Kidney (tissue), 22 donors: ENCODE measurements at places on chromosomes 3 and 15. TPM values are rescaled to one million over a fixed set of nuclear protein-coding genes. Genes with fewer than 3 reads are reported as not detected.

- no peaks in the 10 kb centered on the region for H3K27me3 ChIP-seq
- no peak overlapping the region for H3K27ac ChIP-seq
- no peak for DNase-seq
- H3K4me3 ChIP-seq = no peak overlapping the region
Observed at GRCh38 chr3:160126051-160126450, 99.2 kb upstream of the C3orf80 start.

- no peak overlapping the region for H3K4me3 ChIP-seq
- peaks cover 4% of the 10 kb centered on the region for H3K27me3 ChIP-seq
- H3K4me1 ChIP-seq = no peaks in the 10 kb centered on the region
- H3K36me3 ChIP-seq = no peaks in the 10 kb centered on the region
Observed at GRCh38 chr3:11060500-11061251, 68.1 kb downstream of the SLC6A1 start.

DNA sequence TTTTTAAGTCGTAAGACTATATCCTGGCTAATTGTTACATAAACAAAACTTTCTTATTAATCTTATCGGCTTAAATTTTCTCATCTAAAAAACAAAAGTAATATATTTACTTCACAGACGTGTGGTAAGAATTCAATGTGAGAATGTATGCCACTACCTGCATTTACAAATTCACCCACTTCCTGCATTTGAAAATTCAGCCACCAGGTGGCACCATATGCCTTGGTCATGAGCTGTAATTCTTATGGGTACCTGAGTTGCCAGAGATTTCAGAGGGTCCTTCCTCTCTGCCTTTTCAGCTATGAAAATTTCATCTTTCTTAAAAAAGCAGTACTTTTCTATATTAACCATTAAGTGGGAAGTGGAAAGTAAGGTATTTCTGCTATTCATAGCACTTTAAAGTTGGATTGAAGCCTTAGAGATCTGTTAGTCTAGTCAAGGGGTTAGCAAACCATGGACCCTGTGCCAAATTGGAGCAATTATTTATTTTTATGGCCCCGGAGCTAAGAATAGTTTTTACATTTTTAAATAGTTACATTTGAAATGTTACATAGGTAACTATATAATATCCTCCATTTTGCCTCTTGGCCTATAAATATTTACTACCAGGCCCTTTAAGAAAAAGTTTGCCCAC lies 127.8 kb downstream of the HCN4 start:
- no peaks in the 10 kb centered on the region for H3K27me3 ChIP-seq
- peak; percentile 64 for DNase-seq
- no peaks in the 10 kb centered on the region for H3K4me1 ChIP-seq

- no peaks in the 10 kb centered on the region for H3K36me3 ChIP-seq
- H3K4me1 ChIP-seq = no peaks in the 10 kb centered on the region
- DNase-seq = no peak
- no peaks in the 10 kb centered on the region for H3K27me3 ChIP-seq
- no peak overlapping the region for H3K27ac ChIP-seq
Observed at GRCh38 chr3:194496217-194496919, 9.6 kb upstream of the ATP13A3 start.

DNA sequence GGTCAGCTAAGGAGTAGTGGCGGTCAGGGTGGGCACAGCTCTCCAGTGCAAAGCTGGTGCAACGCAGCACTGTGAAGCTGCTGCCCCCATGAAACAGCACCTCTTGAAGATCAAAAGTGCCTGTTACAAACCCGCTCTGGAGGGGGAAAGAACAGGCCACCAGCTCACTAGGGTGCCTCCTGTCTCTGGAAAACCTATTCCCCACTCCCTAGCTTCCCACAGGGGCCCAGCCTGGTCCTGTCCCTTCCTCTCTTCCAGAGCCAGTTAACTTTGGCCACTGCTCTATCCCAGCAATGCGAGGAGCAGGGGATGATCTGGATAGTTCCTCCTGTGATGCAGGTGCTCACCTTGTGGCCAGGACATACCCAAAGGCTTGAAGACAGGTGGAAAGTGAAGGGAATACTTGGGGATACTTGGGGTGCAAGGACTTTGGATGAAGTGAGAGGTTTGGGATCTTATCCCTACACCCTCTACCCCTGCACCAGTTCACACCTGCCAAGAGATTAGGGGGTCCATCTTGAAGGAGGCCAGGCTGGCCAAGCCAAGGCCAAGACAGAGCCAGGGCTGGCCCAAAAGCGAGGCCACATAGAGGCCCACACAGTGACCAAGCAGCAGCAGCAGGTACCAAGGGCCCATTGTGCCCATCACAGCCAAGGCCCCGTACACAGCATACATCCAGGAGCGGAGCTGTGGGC lies 4.2 kb downstream of the HHATL start:
- H3K27me3 ChIP-seq = no peaks in the 10 kb centered on the region
- no peaks in the 10 kb centered on the region for H3K36me3 ChIP-seq
- no peak overlapping the region for H3K4me3 ChIP-seq
- H3K4me1 ChIP-seq = no peaks in the 10 kb centered on the region

DNA sequence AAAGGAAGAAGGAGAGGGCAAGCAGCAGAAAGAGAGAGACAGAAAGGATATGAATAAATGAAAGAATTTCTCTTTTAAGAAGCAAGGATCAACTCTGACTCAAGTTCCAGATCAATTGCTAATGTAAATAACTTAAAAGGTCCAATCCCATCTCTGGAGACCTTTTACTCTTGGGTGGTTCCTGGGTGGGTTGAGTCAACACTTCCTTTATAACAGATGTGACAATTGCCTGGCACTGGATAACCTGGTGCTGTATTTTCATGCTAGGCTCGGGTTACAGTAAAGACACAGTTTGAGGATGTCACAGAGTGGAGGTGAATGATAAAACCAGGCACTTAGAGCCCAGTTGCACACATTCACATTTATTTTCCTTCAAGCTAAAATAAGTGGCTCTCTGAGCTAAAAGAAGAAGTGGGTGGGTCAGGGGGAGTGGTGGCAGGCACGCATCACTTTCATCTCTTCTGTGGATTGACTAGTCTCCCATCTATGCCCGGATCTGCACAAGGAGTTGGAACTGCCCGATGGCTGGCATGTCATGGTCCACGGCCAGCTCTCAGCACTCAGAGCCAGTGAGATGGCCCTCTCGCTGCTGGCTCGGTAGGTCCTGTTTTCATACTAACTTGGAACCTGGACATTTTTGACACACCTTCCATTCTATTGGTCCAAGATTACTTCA lies 465.8 kb downstream of the FOXP1 start:
- no peaks in the 10 kb centered on the region for H3K4me1 ChIP-seq
- H3K36me3 ChIP-seq = no peaks in the 10 kb centered on the region
- no peaks in the 10 kb centered on the region for H3K27me3 ChIP-seq
- H3K27ac ChIP-seq = no peak overlapping the region
- no peak overlapping the region for H3K4me3 ChIP-seq

- H3K4me1 ChIP-seq = no peaks in the 10 kb centered on the region
- no peaks in the 10 kb centered on the region for H3K27me3 ChIP-seq
- no peak overlapping the region for H3K4me3 ChIP-seq
Observed at GRCh38 chr3:145882436-145882835, 278.5 kb downstream of the PLOD2 start.

- peaks cover 25% of the 10 kb centered on the region for H3K4me1 ChIP-seq
- H3K36me3 ChIP-seq = peaks cover 6% of the 10 kb centered on the region
- peak; percentile 64 for DNase-seq
Observed at GRCh38 chr3:14467814-14468620, 65.6 kb downstream of the SLC6A6 start.

- H3K27me3 ChIP-seq = no peaks in the 10 kb centered on the region
- DNase-seq = no peak
- H3K4me3 ChIP-seq = no peak overlapping the region
Observed at GRCh38 chr15:63928185-63928842, 94.6 kb upstream of the HERC1 start.

- H3K4me1 ChIP-seq = peaks cover 8% of the 10 kb centered on the region
- H3K27me3 ChIP-seq = no peaks in the 10 kb centered on the region
- peak overlapping the region; percentile 69 for H3K4me3 ChIP-seq
- no peak overlapping the region for H3K27ac ChIP-seq
- peak; percentile 66 for DNase-seq
- no peaks in the 10 kb centered on the region for H3K36me3 ChIP-seq
Observed at GRCh38 chr3:168250415-168250861, 154.7 kb upstream of the GOLIM4 start.

DNA sequence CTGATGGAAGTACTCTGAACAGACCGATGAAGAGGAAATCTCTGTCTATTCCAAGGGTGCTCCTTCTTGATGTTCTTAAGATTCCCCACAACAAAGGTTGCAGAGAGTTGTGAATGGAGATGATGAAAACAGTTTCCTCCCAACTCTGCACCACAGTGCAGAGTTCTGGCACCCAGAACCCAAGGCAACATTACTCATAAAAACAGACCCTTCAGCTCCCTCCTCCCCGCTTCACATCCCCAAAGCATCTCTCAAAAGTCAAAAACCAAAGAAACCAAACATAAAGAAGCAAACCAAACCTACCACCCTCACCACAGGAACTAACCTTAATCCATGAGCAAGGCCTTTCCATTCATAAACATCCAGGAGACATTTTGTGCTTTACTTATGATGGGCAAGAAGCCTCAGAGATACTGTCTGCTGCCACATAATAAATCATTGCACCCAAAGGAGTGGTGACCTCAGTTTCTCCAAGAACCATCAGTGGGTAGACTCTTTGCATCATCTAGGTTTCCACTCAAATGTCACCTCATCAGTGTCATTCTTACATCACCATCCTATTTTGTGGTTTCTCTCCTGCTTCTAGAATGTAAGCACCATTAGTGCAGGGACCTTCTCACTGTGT lies 13.2 kb downstream of the PCOLCE2 start:
- no peak overlapping the region for H3K27ac ChIP-seq
- H3K4me1 ChIP-seq = no peaks in the 10 kb centered on the region
- no peaks in the 10 kb centered on the region for H3K27me3 ChIP-seq

- H3K36me3 ChIP-seq = no peaks in the 10 kb centered on the region
- DNase-seq = peak; percentile 3
- H3K27me3 ChIP-seq = no peaks in the 10 kb centered on the region
- no peak overlapping the region for H3K27ac ChIP-seq
Observed at GRCh38 chr15:86445579-86446252, 366.0 kb downstream of the AGBL1 start.

DNA sequence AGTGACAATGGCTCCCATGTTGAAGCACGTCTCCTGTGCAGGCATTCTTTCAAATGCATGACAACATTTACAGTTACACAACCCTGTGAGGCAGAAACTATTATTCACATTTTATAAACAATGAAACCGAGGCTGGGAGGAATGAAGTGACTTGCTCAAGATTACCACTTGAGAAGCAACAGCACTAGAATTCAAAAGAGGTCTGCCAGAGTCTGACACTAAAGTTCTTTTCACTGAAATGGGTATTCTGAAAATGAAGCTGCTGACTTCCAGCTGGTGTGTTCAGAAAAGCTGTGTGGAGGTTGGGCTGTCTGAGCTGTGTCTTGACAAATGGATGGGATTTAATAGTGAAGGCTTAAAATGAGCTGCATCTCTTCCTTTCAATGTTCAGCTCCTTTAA lies 104.4 kb downstream of the THSD4 start:
- no peaks in the 10 kb centered on the region for H3K4me1 ChIP-seq
- DNase-seq = no peak
- H3K36me3 ChIP-seq = no peaks in the 10 kb centered on the region
- H3K27ac ChIP-seq = no peak overlapping the region

DNA sequence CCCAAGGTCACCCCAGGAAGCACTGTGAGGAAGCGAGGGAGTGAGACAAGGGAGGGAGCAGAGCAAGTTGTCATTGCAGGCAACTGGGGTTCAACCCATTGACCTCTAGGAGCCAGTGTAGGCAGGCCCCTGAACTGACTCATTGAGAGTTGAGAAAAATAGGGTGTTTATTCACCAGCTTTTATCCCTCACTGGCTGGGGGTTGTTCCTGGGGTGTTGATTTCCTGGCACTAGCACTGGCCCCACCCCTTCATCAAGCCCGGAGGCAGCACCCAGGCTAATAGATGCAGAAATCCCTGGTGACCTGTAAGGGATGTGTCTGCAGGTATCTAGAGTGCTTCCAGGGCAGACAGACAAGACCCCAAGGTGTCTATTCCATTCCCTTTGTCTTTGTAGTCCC lies 183.9 kb downstream of the ARRDC4 start:
- DNase-seq = no peak
- no peaks in the 10 kb centered on the region for H3K27me3 ChIP-seq
- H3K4me1 ChIP-seq = no peaks in the 10 kb centered on the region
- H3K4me3 ChIP-seq = no peak overlapping the region
- H3K36me3 ChIP-seq = no peaks in the 10 kb centered on the region
- no peak overlapping the region for H3K27ac ChIP-seq

DNA sequence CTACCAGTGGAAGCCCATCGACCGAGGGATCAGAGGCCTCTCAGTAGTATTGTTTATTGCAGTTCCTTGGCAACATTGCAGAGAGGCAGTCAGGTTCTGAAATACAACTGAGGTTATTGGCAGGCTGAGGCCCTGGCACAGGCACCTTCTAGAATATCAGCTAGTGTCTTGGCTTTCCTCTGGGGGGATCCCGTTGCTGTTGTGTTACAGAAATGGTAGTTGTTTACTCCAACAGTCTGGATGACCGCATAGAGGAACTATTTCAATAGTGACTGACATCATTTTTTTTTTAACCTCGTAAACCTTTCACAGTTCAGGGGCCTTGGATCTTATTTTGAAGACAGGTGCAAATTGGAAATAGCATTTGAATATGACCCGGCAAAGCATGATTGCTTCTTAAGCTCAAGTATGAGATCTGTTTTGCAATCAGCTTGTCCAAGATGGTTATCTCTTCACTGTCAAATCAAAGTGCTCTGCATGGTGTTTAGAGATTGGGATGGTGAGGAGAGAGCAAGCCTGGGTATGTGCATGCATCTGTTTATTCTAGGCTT lies 63.9 kb downstream of the PGPEP1L start:
- H3K4me3 ChIP-seq = no peak overlapping the region
- H3K27ac ChIP-seq = no peak overlapping the region
- no peak for DNase-seq
- H3K4me1 ChIP-seq = no peaks in the 10 kb centered on the region

DNA sequence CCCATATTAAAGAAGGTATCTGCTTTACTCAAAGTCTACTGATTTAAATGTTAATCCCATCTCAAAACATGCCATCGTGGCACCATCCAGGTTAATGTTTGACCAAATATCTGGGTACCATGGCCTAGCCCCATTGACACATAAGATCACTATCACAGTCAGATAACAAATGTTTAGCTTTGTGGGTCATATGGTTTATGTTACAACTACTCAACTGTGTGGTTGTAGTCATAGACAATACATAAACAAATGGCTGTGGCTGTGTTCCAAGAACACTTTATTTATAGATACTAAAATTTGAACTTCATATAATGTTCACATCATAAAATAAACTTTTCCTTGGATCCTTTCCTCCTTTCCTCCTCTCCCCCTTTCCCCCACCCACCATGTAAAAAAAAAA lies 9.8 kb upstream of the SNRPN start:
- no peaks in the 10 kb centered on the region for H3K36me3 ChIP-seq
- no peaks in the 10 kb centered on the region for H3K27me3 ChIP-seq
- no peak overlapping the region for H3K27ac ChIP-seq
- peak; percentile 34 for DNase-seq

GRCh38 chr3:93843981-93844380 lies 129.7 kb downstream of the PROS1 start:
- no peaks in the 10 kb centered on the region for H3K4me1 ChIP-seq
- H3K36me3 ChIP-seq = no peaks in the 10 kb centered on the region
- no peaks in the 10 kb centered on the region for H3K27me3 ChIP-seq
- DNase-seq = no peak
- no peak overlapping the region for H3K4me3 ChIP-seq
- H3K27ac ChIP-seq = no peak overlapping the region

GRCh38 chr3:188306435-188307005 lies 152.6 kb downstream of the LPP start:
- no peaks in the 10 kb centered on the region for H3K4me1 ChIP-seq
- no peaks in the 10 kb centered on the region for H3K36me3 ChIP-seq
- H3K27ac ChIP-seq = no peak overlapping the region

PCYT1A gene
- 19.6 TPM for polyA plus RNA-seq

MAP2K1 gene
- 33.1 TPM for polyA plus RNA-seq

OR5H2 gene
- not detected for polyA plus RNA-seq

CRABP1 gene
- 61.0 TPM for polyA plus RNA-seq

CKMT1B gene
- 9.2 TPM for polyA plus RNA-seq
